ENCODE measurements at places on chromosomes 2 and 18.

DNA sequence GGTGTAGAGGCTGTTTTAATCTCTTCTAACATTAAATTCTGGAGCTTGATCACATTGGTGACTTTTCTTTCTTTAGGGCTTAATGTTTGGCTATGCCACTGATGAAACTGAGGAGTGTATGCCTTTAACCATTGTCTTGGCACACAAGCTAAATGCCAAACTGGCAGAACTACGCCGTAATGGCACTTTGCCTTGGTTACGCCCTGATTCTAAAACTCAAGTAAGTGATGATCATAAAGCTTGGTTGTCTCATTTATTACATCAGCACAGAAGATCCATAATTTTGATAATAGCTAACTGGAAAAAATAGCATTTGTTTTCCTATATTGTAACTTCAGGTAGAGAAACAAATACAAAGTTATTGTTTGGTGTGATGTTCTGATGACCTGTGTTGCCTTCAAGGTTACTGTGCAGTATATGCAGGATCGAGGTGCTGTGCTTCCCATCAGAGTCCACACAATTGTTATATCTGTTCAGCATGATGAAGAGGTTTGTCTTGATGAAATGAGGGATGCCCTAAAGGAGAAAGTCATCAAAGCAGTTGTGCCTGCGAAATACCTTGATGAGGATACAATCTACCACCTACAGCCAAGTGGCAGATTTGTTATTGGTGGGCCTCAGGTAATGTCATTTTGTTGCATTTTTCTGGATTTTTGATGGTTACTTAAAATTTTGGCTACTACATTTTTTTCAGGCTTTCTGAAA, 2.9 kb downstream of the MAT2A start:
- no peak for DNase-seq

GRCh38 chr2:196170213-196170605, 1.2 kb downstream of the STK17B start:
- DNase-seq = no peak

- DNase-seq = no peak
Measured at GRCh38 chr2:216222650-216223352, 113.7 kb downstream of the XRCC5 start.

- DNase-seq = peak; percentile 21
Measured at GRCh38 chr2:102063941-102064678, 72.3 kb downstream of the IL1R2 start.

DNA sequence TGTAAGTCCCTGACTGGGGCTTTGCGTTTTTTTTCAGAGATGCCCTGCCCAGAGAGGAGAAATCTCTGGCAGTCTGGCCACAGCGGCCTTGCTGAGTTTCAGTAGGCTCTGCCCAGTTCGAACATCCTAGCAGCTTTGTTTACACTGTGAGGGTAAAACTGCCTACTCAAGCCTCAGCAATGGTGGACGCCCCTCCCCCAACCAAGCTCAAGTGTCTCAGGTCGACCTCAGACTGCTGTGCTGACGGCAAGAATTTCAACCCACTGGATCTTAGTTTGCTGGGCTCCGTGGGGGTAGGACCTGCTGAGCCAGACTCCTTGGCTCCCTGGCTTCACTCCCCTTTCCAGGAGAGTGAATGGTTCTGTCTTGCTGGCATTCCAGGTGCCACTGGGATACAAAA, 31.7 kb downstream of the L3MBTL4 start:
- no peak for DNase-seq

GRCh38 chr18:54946149-54946581, 13.1 kb downstream of the CCDC68 start:
- no peak for DNase-seq

DNA sequence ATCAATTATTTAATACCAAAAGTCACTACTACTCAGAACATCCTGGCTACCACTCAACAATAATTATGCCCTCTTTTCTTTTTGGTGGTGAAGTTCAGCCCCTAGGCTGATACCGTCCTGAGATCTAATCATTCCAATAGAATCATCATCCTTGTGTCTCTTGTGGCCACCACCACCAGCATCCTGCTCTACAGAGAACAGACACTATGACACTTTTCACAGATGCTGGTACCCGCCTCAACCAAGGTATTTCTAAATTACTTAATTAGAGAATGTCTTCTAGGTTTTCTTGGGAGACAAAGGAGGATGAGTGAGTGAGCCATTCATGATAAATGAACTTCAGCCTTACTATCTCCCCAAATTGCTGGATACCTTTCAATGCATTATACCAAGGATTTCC, 60.0 kb downstream of the TDRD15 start:
- DNase-seq = no peak

DNA sequence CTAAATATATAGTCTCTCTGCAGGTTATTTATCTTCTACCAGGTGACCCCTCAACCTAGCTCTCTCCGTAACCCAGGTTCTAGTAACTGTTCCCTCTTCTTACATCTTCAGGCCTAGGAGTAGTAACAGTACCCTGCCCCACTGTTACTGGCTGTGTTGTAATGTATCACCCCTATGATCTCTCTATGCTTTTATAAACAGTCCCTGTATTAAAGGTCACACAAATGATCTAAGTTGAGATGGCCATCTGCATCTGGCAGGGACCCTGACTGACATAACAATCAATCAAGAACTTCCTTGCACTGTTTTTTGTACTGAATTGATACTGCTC, 219.7 kb upstream of the STK17B start:
- DNase-seq = no peak

GRCh38 chr18:5995626-5996025, 100.3 kb upstream of the TMEM200C start:
- no peak for DNase-seq

GRCh38 chr18:46336278-46337111, 232.3 kb downstream of the HAUS1 start:
- no peak for DNase-seq

DNA sequence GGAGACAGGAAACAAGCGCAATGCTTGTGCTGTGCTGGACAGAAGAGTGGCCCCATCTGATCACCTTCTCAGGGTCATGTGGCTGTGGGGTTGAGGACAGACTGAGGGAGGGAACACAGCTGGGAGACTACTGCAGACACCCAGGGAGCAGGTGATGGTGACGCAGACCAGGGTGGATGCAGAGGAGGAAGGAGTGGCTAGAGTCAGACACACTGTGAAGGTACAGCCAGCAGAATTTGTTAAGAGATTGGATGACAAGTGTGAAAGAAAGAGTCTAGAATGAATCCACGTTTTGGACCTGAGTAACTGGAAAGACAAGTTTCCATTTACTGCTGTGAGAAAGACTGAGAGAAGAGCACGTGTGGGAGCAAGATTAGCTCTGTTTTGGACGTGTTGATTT, 15.9 kb upstream of the POMC start:
- peak; percentile 74 for DNase-seq

GRCh38 chr2:196610796-196611195, 28.7 kb upstream of the CCDC150 start:
- DNase-seq = no peak

DNA sequence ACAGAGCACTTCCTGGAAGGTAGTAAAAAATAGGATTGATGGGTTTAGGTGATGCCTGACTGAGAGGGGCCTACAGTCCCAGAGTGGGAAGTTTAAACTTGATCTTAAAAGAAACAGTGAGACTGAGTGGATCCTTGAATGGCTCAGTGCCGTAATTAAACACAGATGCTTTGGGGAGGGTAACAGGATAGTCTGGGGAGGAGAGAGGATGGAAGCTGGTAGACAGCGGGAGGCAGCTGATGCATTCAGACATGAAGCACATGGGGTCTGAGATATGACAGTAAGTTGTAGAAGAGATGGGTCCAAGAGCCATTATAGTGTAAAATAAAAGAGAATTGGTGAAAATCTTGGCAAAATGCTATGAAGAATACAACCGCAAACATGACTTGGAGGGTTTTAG, 54.4 kb downstream of the AOX1 start:
- DNase-seq = no peak
